ENCODE measurements at places on chromosomes 12 and 14. TPM values are rescaled to one million over a fixed set of nuclear protein-coding genes. Genes with fewer than 3 reads are reported as not detected.

Gene RNF212B
- polyA plus RNA-seq: 1.1 TPM

- no peak for DNase-seq
Observed at GRCh38 chr12:125093681-125094330, 28.6 kb downstream of the AACS start.

DNA sequence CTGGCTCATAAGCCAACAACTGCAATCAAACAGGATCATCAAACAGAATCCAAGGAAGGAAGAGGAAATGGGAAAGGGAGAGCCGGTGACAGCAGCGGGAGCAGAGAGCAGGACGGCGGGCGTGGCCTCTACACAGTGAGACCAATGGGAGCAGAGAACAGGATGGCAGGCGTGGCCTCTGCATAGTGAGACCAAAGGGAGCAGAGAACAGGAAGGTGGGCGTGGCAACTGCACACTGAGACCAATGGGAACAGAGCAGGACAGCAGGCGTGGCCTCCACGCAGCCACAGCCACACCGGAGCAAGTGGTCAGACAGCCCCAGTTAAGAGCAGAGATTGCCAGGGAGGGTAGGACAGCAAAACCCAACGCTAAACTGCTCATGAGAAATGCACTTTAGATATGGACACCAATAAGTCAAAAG lies 16.4 kb downstream of the LRCOL1 start:
- peak; percentile 80 for DNase-seq

GRCh38 chr12:90809940-90810339 lies 145.0 kb downstream of the CCER1 start:
- DNase-seq: no peak

DNA sequence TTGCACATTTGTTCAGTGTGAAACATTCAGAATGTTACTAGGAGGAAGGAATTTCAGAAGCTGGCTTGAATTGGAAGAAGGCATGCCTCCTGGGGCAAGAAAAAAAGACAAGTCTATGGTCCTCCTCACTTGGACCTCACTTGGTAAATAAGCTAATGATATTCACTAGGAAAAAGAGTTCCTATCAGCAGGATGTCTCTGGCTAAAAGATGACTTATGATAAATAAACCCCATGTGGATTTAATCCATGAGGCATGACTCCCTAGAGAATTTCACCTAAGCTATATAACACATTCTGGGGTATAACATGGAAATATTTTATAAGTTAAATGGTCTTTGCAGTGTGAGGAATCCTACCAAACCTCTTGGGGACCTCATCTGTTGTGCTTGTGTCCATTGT lies 199.9 kb downstream of the LRIG3 start:
- DNase-seq: no peak
